ENCODE measurements at places on chromosomes 7 and 10. TPM values are rescaled to one million over a fixed set of nuclear protein-coding genes. Genes with fewer than 3 reads are reported as not detected.
A peak's percentile ranks its signal among the peaks of the same experiment; 100 is the strongest.

DNA sequence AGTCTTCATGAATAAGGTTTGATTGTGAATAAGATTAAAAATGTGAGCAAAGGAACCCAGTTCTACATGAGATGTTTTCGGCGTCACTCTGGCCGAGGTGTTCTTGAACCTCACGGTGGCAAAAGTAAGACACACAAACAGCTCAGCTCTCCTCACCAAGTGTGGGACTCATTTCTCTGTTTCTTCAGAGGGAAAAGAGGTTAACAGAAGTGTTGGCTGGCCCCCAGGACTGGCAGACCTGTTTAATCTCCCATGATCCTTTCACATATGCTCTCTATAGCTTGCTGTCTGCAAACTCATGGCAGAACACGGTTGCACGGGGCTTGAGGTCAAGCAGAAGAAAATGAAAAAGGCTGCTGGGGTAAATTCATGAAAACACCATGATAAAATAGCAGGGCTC lies 394.4 kb downstream of the CALN1 start:
- no peak for DNase-seq
- no peaks in the 10 kb centered on the region for H3K4me1 ChIP-seq
- H3K27ac ChIP-seq = no peak overlapping the region

GRCh38 chr10:31268444-31269303 lies 50.3 kb upstream of the ZEB1 start:
- no peak for DNase-seq
- no peaks in the 10 kb centered on the region for H3K36me3 ChIP-seq
- no peak overlapping the region for H3K4me3 ChIP-seq
- no peak overlapping the region for H3K27ac ChIP-seq

GRCh38 chr7:105876964-105877601 lies 684 bp upstream of the ATXN7L1 start:
- H3K36me3 ChIP-seq = peaks cover 3% of the 10 kb centered on the region
- H3K4me3 ChIP-seq = peak overlapping the region; percentile 82
- no peaks in the 10 kb centered on the region for H3K4me1 ChIP-seq
- DNase-seq = peak; percentile 65

- H3K27ac ChIP-seq = no peak overlapping the region
- DNase-seq = no peak
- no peaks in the 10 kb centered on the region for H3K27me3 ChIP-seq
- H3K4me1 ChIP-seq = no peaks in the 10 kb centered on the region
- no peaks in the 10 kb centered on the region for H3K36me3 ChIP-seq
Measured at GRCh38 chr10:14491811-14492210, 161.1 kb upstream of the FRMD4A start.

DNA sequence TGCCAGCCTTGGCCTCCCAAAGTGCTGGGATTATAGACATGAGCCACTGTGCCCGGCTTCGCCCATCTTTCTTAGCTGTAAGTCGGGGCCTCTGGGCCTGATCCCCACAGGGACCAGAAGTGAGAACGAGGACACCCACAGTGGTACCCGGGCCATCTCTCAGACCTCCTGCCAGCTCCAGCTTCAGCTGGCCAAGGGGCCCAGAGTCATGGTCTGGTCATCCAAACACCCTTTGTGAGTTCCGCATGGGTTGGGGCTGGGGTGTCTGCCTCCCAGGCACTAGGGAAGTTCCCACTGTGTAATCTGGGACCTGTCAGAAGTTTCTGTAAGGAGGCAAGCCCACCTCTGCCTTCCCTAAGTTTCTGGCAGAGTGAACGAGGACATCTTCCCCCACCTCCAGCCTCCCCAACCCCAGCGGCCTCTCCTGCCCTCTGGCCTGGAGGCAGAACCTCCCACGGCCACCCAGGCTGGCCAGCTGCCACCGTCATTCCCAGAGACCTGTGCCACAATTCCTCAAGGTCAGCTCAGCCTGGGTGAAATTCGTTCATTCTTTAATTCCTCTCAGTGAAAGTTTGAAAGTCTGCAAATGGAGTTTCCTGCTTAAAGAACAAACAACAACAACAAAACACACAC lies 19.5 kb upstream of the FOXL3 start:
- peak; percentile 10 for DNase-seq
- H3K4me1 ChIP-seq = no peaks in the 10 kb centered on the region
- no peaks in the 10 kb centered on the region for H3K27me3 ChIP-seq

GRCh38 chr7:141675436-141676215 lies 26.3 kb downstream of the DENND11 start:
- no peak overlapping the region for H3K4me3 ChIP-seq
- peaks cover 5% of the 10 kb centered on the region for H3K4me1 ChIP-seq
- H3K36me3 ChIP-seq = peaks cover 11% of the 10 kb centered on the region
- DNase-seq = no peak

GRCh38 chr7:89728481-89728880 lies 425.8 kb upstream of the STEAP1 start:
- DNase-seq = no peak
- no peak overlapping the region for H3K4me3 ChIP-seq

DNA sequence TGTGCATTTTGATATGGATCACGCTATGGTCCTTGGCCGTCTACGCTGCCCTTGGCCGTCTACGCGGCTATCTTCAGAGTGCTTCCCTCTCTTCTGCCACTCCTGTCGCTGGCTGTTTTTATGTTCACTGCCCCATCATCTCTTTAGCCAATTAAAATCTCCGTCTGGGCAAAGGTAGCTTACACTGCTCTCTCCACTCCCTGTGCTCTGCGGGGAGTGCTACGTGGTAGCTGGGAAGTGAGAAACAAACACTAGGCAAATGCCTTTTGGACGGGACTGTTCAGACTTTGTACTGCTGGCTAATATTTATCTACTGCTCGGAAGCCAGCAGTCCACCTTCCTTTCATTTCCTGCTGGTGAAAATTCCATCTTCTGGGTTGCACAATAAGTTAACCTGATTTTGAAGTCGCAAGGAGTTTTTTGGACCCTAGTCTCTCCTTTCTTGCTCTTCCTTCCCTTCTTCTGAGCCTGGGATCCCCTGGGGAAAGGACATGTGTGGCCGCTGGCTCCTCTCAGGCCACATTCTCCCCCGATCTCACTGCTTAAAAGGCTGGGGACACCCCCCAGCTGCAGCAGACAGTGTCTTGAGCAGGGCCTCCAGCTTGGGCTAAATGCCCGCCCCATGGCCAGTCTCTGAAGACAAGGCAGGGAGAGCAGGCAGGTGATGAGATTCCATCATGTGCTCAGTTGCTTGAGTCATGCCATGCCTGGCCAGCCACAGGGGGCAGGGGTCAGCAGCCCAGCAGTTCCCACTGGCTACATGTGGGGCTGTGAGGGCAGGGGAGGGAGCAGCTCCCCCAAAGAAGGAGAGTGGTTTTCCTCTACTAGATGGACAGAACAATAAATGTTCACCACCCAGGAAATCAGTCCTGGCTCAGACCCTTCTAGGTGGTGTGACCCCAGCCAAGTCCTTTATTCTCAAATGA lies 25.5 kb upstream of the RBM33 start:
- DNase-seq = no peak
- no peak overlapping the region for H3K27ac ChIP-seq
- no peak overlapping the region for H3K4me3 ChIP-seq
- no peaks in the 10 kb centered on the region for H3K36me3 ChIP-seq

DNA sequence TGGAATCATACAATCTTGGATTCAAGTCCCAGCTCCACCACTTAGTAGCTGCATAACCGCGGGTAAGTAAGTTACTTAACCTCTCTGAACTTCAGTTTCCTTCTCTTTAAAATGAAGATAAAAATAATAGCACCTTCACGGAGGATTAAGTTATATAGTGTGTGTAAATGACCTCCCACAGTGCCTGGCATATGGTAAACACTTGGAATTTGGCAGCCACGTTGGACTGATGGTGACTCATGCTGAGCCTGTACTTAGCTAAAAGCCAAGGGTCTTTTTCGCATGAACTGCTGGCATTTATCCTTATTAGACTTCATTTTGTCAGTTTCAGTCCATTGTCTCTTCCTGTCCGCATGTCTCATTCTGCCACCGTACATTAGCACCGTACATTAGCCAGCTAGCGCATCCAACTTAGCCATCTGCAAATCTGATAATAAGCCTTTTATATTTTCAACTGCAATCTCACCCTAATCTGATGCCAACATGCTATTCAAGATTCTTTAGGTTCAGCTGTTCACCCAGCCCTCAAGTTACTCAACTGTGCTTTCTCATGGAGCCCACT lies 11.2 kb downstream of the SLC13A4 start:
- no peak for DNase-seq
- H3K36me3 ChIP-seq = no peaks in the 10 kb centered on the region
- no peak overlapping the region for H3K4me3 ChIP-seq
- H3K27me3 ChIP-seq = no peaks in the 10 kb centered on the region

- peaks cover 69% of the 10 kb centered on the region for H3K4me1 ChIP-seq
- no peaks in the 10 kb centered on the region for H3K27me3 ChIP-seq
- H3K36me3 ChIP-seq = peaks cover 4% of the 10 kb centered on the region
- DNase-seq = peak; percentile 61
- H3K27ac ChIP-seq = peak overlapping the region; percentile 83
Measured at GRCh38 chr10:32938554-32939061, 19.4 kb downstream of the ITGB1 start.

- H3K4me1 ChIP-seq = no peaks in the 10 kb centered on the region
- H3K4me3 ChIP-seq = no peak overlapping the region
- no peaks in the 10 kb centered on the region for H3K36me3 ChIP-seq
- no peak overlapping the region for H3K27ac ChIP-seq
- no peaks in the 10 kb centered on the region for H3K27me3 ChIP-seq
Measured at GRCh38 chr7:82105463-82105862, 335.6 kb upstream of the HGF start.

GRCh38 chr7:133827707-133828623 lies 299.2 kb upstream of the LRGUK start:
- H3K4me3 ChIP-seq = no peak overlapping the region
- H3K27me3 ChIP-seq = no peaks in the 10 kb centered on the region
- H3K36me3 ChIP-seq = no peaks in the 10 kb centered on the region
- H3K4me1 ChIP-seq = peaks cover 3% of the 10 kb centered on the region
- no peak overlapping the region for H3K27ac ChIP-seq
- no peak for DNase-seq

DNA sequence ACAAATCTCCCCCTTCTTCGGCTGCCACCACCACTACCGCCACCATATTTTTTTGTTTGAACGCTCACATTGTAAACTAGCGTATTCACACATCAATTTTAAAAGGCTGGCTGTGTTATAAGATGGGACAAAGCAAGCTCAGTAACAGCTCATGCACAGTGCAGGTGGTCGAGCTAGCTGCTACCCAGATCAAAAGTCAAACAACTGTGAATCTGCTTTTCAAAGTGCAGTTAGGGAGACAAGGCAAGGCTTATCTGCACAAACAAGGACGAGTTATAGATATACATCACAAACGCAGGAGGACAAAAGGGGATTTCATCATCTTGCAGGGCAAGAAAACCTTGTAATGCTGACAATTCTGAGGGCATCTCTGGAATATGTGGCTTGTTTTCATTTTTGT lies 231.6 kb downstream of the VTI1A start:
- DNase-seq = no peak
- no peak overlapping the region for H3K27ac ChIP-seq
- no peaks in the 10 kb centered on the region for H3K27me3 ChIP-seq
- no peaks in the 10 kb centered on the region for H3K4me1 ChIP-seq
- H3K36me3 ChIP-seq = no peaks in the 10 kb centered on the region
- no peak overlapping the region for H3K4me3 ChIP-seq

Gene PLEKHA1
- total RNA-seq = 70.6 TPM

Gene TRIM50
- total RNA-seq = not detected

Gene TEX47
- not detected for total RNA-seq

Gene GNAT3
- total RNA-seq = not detected

Gene PDE1C
- 306 TPM for total RNA-seq
